ENCODE measurements at places on chromosomes 2 and 18.

DNA sequence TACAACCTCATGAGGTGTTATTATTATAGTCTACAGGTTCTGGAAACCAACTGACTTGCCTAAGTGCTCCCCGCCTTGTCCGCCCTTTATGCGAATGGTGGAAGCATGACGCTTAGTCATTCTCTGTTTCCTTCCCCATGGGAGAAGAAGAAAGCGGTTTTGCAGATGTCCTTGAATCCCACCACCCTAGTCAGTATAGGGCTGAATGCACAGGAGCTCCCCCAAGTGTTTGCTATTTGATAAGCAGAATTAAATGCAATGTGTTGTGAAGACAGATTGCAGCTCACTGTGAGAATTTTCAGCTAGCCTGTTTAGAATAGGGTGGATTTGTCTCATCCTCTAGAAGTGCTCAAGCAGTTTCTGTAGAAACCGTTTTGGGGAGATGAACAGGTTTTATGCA, 652.0 kb downstream of the DCC start:
- no peak for DNase-seq

- no peak for DNase-seq
Measured at GRCh38 chr2:136141510-136142149, 23.7 kb upstream of the CXCR4 start.

GRCh38 chr2:178395295-178395694, 55.7 kb downstream of the PRKRA start:
- DNase-seq = no peak

DNA sequence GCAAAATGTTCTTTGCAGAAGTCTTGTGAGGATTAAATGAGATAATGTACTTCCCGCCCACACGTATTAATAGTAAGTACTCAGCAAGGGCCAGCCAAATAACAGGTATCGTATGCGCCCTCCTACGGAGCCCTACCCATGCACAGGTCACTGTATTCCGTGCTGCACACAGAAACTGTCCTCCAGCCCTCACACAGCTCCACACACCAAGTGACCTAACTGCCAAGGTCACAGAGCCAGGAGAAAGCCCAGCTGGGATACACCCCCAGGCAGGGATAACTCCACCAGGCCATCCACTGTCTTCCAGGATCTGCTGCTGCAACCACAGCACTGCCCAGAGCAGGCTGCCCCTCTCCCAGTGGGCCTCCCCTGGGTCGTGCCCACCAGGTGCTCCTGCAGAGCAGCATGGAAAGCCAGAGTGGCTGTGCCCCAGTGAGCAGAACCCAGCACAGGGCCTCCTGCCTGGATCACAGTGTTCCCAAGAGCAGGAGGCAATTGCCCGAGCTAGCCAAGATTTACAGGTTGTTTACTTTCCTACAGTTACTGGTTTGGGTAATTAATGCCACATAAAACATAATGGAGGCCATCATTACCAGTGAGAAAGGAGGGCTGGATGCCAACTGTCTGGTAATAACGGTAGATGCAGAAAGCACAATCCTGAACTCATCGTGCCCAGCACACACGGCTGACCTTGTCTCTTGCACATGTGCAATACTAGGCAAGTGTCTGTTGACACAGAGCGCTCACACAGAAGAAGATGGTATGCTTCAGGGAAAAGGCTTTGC, 24.4 kb downstream of the TFCP2L1 start:
- no peak for DNase-seq

GRCh38 chr2:224347176-224348051, 54.5 kb downstream of the FAM124B start:
- no peak for DNase-seq

DNA sequence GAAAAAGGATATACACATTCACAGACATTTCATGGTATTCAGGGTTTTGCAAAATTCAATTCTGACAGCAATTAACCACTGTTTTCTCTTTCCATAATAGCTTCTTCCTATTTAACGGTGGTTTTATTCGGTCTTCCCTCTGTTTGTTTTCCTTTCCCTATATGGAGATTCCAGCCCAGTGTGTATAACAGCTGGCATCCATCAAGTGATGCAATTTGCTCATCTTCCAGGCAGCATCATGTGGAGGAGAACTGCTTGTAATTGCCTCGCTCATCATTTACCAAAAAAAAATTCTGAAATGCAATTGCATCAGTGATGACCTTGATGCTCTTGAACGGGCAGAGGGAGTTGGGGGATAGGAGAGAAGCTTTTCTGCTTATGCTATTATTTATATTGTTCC, 165.9 kb upstream of the PGAP1 start:
- DNase-seq = peak; percentile 45

- DNase-seq = peak; percentile 70
Measured at GRCh38 chr2:70116936-70117552, 29.8 kb downstream of the PCBP1 start.

- DNase-seq = no peak
Measured at GRCh38 chr18:6376433-6377229, 38.1 kb downstream of the L3MBTL4 start.

- DNase-seq = no peak
Measured at GRCh38 chr2:127598711-127599110, 47.2 kb upstream of the GPR17 start.

GRCh38 chr2:38028829-38029228, 47.1 kb downstream of the CYP1B1 start:
- no peak for DNase-seq

Data from femur (tissue), 1 donor.